AG10803 (cell line): ENCODE measurements at places on chromosomes 12 and 14.
A peak's percentile ranks its signal among the peaks of the same experiment; 100 is the strongest.

GRCh38 chr12:83827193-83827592 is 1085.4 kb downstream of the SLC6A15 start:
- DNase-seq, result no peak

DNA sequence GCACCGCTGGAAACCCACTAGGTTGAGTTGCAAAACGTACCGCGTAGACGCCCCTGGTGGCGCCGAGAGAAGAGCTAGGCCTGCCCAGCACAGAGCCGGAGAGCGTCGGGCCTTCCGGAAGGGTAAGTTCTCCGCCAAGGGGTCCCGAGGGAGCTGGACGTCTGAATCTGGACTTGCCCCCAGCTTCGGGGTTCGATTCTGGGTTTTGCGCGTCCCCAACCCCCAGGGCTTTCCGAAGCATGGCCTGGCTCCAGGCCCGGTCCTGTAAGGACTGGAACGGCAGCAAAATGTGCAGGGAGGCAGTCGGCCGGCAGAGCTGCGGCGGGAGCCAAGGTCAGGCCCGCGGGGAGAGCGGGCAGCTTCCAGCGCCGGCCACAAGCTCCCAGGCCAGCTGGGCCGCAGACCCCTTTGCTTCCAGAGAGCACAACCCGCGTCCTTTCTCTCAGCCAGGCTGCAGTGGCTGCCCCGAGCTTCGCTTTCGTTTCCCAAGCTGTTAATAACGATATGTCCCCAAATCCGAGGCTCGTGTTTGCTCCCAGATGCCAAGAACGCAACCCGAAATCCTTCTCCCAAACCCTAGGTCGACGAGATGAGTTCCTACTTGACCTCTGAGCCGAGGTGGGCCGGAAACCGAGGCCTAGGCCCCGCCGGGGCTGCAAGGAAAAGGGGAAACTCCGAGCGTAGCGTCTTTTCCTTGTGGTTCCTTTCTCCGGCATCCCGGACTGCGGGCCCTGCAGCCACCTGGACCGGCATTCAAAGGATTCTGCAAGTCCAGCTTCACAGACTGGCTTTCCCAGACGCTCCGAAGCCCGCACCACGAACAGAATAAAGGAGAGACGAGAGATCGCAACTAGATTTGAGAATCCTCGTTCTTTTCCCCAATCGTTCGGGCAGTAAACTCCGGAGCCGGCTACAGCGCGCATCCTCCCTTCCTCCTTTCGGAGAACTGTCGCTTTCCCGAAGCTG is 3.2 kb upstream of the TBX5 start:
- DNase-seq, result peak; percentile 57

- peak; percentile 56 for DNase-seq
Observed at GRCh38 chr12:54251667-54252284, 28.1 kb downstream of the CBX5 start.

- no peak for DNase-seq
Observed at GRCh38 chr12:130043685-130044406, 118.4 kb upstream of the FZD10 start.

- peak; percentile 55 for DNase-seq
Observed at GRCh38 chr12:67919406-67919805, 69.8 kb upstream of the IFNG-AS1 start.

GRCh38 chr14:61609191-61609843 is 86.0 kb upstream of the HIF1A start:
- DNase-seq, result peak; percentile 83

- DNase-seq, result peak; percentile 31
Observed at GRCh38 chr12:45725631-45726602, 3.6 kb upstream of the ARID2 start.

GRCh38 chr14:104144911-104145825 is 6.8 kb downstream of the KIF26A start:
- no peak for DNase-seq

- DNase-seq, result no peak
Observed at GRCh38 chr12:65827342-65827741, 3.1 kb downstream of the HMGA2 start.

DNA sequence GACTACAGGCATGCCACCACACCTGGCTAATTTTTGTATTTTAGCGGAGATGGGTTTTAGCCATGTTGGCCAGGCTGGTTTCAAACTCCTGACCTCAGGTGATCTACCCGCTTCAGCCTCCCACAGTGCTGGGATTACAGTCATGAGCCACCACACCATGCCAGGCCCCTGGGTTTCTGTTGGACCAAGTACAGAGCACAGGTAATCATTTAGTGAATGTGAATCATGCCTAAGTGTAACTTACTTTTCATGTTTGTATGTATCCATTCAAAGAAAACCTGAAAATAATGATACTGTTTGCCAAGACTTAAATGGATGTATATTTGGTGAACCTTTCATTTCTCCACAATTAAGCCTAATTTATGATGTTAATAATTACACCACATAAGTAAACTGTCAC is 65.9 kb downstream of the FGD6 start:
- no peak for DNase-seq

GRCh38 chr12:115866909-115867525 is 410.5 kb downstream of the MED13L start:
- DNase-seq, result no peak

DNA sequence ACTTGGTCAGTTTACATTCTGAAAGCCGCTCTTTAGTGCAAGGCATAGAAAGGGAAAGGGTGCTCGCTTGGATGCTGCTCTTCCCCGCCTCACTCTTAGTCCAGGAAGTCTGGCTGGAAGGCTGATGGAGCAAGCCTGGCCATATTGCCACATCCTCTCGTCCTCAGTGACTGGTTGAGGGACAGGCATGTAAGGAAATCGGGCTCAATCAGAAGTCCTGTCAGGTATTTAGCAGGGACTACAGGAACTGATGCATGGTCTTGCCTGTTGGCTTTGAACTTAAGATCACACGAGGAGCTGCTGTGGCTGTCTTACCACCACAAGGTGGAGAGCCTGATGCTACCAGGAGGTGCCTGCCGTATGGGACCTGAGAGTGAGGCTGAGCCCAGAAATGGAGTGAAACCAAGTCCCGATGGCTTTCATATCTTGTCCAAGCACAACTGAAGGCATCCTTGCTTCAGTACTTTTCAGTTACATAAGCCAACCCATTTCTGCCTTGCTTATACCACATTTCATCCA is 10.7 kb upstream of the C12orf75 start:
- no peak for DNase-seq

- peak; percentile 48 for DNase-seq
Observed at GRCh38 chr12:42332301-42333285, 6.6 kb downstream of the PPHLN1 start.

DNA sequence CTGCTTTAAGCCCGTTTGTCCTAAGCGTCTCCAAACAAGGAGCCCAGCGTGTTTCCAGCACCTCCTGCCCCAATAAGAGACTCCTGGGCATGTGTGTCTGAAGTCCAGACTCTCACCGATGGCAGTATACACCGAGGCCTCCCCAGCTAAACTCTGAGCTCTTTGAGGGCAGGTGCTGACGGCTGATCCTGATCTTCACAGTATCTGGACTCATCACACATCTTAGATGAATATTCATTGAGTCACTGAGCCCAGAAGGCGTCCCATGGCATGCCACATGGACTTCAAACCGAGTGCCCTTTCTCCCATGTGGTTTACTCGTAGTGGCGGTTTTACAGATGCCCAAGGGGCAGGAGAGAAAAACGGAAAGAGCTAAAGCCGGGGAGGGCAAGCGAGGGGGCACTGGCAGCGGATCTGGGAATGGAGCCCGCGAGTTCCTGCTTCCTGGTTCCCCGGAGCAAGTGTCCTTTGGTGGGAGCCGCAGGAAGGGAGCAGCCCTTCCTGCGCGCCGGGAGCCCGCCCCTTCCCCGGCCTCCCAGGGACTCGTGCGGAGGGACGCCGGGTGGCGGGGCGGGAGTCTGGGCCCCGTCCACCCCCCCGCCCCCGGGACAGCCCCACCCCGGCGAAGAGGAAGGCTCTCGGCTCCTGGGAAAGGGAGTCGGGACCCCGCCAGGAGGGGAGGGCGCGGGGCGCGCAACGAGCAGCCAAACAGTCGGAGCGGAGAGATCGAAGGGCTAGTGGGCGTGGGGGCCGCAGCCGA is 585 bp upstream of the TEAD4 start:
- peak; percentile 77 for DNase-seq

DNA sequence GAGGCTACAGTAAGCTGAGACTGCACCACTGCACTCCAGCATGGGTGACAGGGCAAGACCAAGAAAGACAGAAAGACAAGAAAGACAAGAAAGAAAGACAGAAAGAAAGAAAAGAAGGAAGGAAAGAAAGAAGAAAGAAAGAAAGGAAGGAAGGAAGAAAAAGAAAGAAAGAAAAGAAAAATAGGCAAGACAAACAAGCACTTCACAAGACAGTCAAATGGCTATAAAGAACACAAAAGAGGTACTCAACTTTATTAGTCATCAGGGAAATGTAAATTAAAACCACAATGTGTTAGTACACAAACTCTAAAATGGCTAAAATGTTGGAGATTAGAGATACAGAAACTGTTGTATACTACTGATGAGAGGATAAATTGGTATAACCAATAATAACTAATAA is 6.6 kb downstream of the ATXN3 start:
- DNase-seq, result no peak

DNA sequence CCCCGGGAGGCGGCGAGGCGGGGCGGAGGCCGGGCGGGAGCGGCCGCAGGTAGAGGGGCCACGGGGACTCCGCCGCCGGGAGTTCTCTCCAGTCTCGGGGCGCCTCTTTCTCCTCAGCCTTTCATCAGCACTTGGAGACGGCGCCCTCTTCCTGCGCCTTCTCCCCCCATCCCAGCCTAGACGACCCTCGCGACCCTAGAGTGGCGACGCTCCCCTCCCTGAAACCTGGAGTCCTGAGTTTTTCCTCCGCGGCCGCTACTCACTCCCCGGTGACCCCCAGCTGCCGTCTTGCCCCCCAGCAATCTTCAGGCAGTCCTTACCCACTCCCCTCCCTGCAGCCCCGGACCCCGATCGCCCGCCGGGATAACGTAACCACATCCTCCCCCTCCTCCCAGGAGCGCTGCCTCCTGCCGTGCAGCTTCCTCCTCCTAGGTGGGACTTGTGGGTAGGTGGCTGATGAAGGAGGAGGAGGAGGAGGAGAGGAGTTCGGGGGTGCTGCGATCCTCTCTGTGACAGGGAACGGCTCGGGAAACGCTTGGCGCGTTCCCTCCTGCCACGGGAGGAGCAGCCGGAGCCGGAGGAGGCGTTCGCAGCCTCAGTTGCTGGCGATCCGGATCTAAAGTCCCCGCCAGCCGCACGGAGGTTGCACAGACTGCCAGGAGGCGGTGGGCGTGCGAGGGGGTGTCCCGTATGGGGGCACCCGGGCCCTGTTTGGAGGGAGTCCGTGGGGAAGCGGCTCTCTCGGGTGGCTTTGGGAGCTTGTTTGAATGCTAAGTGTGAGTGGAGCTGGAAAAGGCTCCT is 891 bp downstream of the PLEKHA5 start:
- peak; percentile 22 for DNase-seq

- DNase-seq, result peak; percentile 85
Observed at GRCh38 chr12:116864371-116865160, 16.7 kb downstream of the HRK start.

GRCh38 chr12:25494926-25495325 is 58.2 kb downstream of the LMNTD1 start:
- no peak for DNase-seq

DNA sequence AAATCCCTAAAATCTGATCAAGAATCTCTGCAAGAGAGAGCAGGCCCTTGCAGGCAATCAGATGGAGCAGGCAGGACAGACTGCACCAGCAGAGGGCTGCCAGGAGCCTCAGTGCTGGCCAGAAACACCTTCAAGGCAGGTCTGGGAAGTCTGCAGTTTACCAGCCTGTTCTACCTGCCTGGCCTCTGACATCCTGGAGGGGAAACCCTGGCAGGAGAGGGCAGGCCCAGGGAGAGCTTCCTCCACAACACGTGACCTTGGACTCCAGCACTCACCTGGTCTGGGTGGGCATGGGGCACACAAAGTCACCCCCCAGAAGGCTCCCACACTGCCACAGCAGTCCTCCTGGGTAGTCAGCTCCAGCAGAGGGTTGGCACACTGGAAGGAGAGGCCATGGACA is 56.0 kb downstream of the ISCA2 start:
- DNase-seq, result peak; percentile 34

DNA sequence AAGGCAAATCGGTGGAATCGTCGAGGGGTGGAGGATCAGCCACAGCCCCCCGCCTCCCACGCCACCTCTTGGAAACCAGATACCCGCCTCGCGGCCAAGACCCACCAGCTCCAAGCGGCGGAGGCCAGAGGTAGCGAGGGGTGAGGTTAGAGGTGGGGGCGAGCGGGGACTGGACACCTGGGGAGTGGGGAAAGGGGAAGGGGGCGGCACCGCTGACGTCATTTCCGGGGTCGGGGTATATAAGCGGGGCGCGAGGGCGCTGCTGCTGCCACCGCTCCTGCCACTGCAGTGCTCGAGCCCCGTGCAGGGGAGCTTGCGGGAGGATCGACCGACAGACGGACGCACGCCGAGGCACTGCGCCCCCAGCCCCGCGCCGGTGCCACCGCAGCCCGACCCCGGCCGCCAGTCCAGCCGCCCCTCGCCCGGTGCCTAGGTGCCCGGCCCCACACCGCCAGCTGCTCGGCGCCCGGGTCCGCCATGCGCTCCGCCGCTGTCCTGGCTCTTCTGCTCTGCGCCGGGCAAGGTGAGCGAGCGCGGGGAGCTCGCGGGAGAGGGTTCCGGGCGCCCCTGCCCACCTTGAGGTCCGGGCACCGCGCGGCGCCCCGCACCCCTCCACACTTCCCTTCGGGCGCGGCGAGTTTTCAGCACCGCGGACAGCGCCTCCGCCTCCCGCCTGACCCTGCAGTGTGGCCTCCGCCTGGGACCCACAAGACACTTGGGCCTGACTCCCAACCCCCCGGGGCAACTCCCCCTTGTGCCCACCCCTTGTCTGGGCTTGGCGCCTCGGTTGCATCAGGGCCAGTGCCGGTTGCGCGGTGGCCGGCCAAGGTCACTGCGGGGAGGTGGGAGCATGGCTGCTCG is at the start of gene CHGA:
CHGA (plus strand) TSS at position 268 of the 861 bp plus-strand sequence; CDS start at position 478, 210 bp downstream.
- DNase-seq, result peak; percentile 18

- no peak for DNase-seq
Observed at GRCh38 chr14:105272623-105273022, 24.3 kb downstream of the BTBD6 start.

GRCh38 chr12:80877721-80878265 is 59.9 kb downstream of the LIN7A start:
- DNase-seq, result no peak

DNA sequence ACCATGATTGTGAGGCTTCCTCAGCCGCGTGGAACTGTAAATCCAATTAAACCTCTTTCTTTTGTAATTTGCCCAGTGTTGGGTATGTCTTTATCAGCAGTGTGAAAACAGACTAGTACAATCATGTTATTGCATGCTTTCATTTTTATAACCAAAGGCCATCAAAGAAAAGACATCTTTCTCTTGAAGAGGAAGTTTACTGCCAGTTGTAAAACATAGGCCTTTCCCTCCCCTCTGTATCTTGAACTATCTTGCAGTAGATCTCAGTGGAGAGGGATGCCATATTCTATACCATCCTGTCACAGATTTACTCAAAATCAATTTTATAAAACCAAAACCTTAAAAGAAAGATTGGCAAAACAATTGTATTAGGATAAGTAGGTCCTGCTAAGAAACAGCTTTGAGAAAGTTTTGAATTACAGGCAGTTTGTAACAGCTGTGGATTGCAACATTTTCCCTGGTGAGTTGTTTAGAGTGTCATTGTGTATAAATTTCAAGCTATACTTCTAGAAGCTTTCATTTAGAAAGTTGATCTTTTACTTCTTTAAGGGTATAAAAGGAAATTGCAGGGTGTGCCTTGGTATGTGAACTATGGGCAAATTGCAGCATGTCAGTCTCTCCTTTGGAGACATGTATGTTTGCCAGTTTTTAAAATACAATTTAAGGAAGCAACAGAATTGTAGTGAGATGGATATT is 128.0 kb downstream of the ATP23 start:
- DNase-seq, result peak; percentile 35

GRCh38 chr12:49705479-49706134 is 1.6 kb downstream of the FMNL3 start:
- DNase-seq, result peak; percentile 68
